ENCODE measurements at places on chromosomes 1 and 21. TPM values are rescaled to one million over a fixed set of nuclear protein-coding genes. Genes with fewer than 3 reads are reported as not detected.

Gene SOD1
- polyA plus RNA-seq: 229 TPM

GRCh38 chr1:77036560-77036959 lies 169.3 kb downstream of the ST6GALNAC5 start:
- peak; percentile 17 for DNase-seq

- peak; percentile 89 for DNase-seq
Measured at GRCh38 chr1:27528818-27529703, 39.1 kb upstream of the WASF2 start.

GRCh38 chr21:30880914-30881313 lies 466 bp downstream of the KRTAP11-1 start:
- no peak for DNase-seq

GRCh38 chr1:37471345-37472231 lies 2.8 kb upstream of the ZC3H12A start:
- DNase-seq: no peak
